ENCODE measurements at places on chromosomes 1 and 21.

- DNase-seq = peak; percentile 84
These were observed 90.0 kb downstream of the GRIK1 start for GRCh38 chr21:29849735-29850176.

DNA sequence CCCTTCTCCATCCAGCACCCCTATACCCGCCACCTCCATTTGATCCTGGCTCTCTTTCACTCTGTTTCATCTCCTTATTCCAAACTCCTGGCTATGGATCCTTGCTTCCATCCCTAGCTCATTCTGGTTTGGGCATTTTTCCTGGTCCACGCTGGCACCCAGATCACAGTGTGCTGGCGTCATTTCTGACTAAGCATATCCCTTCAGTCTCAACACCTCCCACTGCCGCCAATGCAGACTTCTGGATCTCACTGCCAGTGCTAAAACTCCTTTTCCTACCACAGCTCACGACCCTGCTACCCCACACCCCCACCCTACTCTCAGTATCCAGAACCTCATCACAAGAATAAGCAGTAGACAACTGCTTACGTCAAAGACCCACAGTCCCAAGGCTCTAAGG is 16.3 kb downstream of the SEC16B start:
- DNase-seq = no peak

DNA sequence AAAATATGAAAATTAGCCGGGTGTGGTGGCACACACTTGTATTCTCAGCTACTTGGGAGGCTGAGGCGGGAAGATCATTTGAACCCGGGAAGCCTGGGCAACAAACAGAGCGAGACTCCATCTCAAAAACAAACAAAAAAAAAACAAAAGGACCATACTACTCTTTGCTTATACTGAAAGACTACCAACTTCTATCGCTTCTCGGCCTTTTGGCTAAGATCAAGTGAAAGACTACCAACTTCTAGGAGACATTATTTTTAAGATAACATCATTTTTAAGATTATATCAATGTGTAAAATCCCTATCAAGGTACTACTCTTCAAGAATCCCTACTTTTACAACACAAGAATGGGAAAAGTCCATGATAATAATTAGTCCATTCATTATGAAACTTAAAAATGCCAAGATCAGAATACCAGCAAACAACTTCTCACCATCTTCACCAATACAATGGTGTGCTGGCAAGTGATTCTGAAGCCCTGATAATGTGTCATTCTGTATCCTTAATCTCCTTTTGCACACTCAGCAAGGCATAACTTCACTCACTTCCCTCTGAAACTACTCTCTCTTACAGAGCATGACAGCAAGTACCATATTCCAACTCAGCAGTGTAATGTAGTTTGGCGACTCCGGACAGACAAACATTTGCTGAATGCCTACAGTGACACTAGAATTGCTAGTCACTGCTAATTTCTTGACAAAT is 1.7 kb downstream of the PTP4A2 start:
- peak; percentile 79 for DNase-seq

DNA sequence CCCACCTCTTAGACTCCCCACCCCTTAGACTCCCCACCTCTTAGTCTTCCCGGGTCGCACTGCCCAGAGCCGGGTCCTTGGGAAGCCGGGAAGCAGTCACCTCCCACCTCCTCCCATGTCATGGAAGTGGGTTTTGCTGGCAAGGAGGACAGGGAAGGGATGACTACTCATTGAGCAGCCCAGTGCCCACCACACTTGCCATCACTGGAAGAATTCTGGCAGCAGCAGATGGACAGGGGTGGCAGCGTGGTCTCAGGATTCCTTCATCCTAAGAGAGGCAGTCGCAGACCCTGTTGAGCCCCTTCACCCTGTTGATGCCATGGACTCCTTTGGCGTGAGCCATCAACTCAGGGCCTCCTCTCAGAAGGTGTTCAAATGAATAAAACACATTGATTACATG is 140.8 kb downstream of the PGBD5 start:
- no peak for DNase-seq

GRCh38 chr1:83632906-83633305 is 366.0 kb downstream of the TTLL7 start:
- DNase-seq = no peak

- no peak for DNase-seq
These were observed 44.1 kb upstream of the ZBTB18 start for GRCh38 chr1:244006961-244007360.

- DNase-seq = no peak
These were observed 40.8 kb downstream of the AZIN2 start for GRCh38 chr1:33121728-33122127.

Measured in Karpas-422 (cell line).